ENCODE measurements at places on chromosomes 5 and 9.
A peak's percentile ranks its signal among the peaks of the same experiment; 100 is the strongest.

DNA sequence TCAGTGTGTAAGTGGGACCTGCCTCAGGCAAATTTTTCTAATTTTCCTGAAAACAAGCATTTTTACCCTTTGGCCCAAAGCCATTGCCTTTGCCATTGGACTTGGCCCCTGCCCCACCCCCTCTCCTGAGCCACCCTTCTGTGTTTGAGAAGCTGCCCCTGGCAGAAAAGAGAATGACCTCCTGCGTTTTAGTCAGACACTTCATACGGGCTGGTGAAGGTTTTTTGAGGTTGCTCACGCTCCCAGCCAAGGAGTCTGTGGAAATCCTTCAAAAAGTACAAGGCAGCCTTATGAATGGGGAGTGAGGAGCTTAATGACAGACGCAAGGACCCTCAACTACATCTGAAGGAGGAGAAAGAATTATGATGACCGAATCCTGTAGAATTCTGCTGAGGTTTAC, 308.9 kb downstream of the SLIT3 start:
- no peak for DNase-seq

GRCh38 chr5:168179192-168179593, 112.3 kb upstream of the WWC1 start:
- DNase-seq = no peak

GRCh38 chr5:127563136-127563535, 45.7 kb downstream of the PRRC1 start:
- no peak for DNase-seq

DNA sequence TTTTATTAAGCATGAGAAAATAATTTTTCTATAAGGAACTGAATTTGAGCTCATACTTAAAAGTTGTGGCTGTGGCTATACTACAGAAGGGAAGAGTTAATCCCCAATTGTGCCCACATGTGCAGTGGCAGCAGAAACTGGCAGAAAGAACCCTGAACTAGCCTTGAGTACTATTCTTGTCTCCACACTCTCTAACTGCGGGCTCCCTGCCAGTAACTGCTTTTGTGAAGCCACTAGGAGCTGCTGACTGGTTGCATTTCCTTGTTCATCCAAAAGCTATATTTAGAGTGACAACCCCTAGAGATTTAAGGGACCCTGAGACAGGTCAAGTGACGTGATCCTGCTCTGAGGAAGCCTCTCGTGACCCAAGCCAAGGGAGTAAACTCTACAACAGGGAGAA, 238.6 kb downstream of the ELAVL2 start:
- no peak for DNase-seq

GRCh38 chr9:36873247-36873875, 160.7 kb downstream of the PAX5 start:
- DNase-seq = peak; percentile 30

DNA sequence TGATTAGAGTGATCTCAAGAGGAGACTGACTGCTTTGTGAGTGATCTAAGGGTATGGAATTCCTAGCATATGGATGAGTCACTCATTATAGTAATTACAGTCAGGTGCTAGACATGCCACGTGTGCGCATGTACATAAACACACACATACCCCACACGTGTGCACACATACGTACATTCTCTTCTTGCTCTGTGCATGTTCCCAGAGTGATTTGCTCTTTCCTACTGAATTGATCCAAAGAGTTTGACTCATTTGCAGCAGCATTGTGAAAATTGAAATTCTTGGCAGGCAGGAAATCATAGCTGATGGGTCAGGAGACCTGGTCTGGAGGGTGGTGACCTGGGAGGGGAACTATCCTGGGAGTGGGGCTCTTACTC, 63.8 kb downstream of the ANGPTL2 start:
- DNase-seq = no peak

GRCh38 chr5:42927730-42928129, 112.4 kb downstream of the ANXA2R start:
- no peak for DNase-seq

DNA sequence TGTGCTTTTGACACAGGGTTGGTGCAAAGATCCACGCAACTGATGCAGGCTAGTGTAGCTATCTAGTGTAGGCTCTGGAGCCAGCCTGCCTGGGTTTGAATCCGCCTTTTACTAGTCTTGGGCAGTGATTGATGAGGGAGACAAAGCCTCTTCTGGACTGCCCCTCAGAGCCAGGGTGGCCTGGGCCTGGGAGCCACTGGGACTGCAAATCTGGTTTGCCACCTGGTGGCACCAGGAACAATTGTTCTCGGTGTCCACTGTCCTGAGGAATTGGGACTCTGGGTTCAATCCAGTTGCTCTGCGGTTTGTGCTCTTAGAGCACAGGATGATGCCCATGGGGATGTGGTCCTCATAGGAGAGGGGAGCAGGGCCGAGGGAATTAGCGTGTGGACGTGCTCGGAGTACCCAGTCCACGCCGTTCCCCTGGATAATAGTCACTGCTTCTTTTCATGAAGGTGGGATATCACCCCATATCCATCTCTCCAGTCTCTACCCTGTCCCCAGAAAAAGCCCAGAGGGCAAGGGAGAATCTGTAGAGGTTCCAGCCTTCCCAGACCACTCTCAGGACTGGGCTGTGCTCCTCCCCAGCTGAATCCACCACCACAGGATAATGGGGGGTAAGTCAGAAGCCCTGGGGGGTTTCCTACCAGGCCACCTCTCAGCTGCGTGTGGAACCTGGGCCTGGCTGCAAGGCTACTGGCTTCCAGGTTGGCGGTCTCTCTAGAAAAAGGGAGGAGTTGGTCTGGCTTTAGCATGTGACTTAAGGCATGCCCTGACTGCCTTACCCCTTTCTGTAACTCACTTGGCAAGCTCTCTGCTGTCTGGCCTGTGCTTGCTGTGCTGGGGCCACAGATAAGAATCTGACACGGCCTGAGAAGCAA, 1.9 kb downstream of the B4GALT7 start:
- no peak for DNase-seq

GRCh38 chr9:97980918-97981845, 2.0 kb upstream of the ANP32B start:
- DNase-seq = no peak

- DNase-seq = no peak
Measured at GRCh38 chr9:85453850-85454249, 287.9 kb downstream of the AGTPBP1 start.

GRCh38 chr9:5459289-5459829, 9.0 kb downstream of the CD274 start:
- DNase-seq = peak; percentile 1

DNA sequence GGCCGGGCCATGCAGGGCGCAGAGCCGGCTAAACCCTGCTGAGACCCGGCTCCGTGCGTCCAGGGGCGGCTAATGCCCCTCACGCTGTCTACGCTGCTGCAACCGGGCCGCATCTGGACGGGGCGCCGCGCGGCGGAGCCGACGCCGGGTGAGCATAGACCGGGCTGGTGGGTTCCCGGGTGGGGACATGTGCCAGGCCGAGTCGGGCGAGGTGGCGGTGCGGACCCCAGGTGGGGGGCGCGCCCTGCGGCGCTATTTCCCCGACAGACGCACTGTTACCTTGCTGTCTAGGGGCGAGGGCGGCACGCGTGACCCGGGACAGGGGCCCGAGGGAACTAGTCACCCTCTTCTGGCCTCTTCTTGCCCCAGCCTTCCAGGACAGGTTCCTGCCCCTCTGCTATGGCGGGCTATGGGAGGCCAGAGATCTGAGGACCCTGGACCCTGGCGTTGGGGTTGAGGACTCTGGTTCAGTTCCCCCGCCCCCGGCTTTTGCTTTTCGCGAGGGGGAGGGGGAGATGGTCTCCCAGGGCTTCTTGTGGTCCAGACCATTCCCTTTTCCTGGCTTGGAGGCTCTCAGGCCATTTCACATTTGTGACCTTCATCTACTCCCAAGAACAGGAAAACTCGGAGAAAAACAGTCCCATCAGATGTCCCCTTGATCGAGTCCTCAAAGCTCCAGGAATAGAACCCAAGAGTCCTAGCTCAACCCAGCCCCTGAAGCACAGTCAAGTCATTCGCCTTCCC, 536 bp downstream of the SLC27A4 start:
- DNase-seq = no peak

DNA sequence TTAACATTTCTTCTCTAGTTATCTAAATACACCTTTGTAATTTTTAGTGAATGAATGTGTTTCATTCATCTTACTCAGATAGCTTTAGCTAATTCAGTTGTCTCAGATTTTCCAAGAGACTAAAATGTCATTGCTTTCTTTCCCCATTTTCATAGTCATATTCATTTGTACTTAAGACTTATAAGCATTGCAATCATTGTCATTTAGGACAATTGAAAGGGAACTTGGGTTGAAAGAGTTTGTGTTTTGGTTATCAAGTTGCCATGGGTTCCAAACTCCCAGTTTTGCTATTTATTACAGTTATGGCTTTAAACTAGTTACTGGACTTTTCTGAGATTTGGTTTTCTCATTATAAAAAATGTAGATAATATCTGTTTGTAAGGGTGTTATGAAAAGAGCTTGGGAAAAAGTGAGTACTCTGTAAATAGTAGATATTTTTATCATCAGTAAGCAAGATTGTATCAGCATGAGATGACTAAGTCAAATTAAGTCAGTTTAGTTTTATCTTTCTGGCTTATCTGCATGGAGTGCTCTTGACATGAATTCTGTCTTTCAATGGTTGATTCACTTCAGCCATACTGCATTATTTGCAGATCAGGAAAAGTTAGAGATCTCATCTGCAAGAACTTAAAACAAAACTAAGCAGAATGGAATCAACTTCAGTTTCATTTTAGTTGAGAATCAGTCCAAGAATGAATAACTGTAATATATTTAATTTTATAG, 107.5 kb downstream of the PBX3 start:
- no peak for DNase-seq

DNA sequence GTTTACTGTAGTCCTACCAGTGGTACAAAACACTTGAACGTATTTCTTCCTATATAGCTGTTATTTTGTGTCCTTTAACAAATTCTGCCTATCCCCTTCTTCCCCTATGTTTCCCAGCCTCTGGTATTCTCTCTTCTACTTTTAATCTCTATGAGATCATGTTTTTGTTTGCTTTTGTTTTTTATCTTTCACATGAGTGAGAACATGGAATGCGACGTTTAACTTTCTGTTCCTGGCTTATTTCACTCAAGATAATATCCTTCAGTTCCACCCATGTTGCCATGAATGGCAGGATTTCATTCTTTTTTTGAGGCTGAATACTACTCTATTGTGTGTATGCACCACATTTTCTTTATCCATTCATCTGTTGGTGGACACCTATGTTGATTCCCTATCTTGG, 634.4 kb upstream of the WWC1 start:
- DNase-seq = no peak

GRCh38 chr5:123209502-123210027, 120.5 kb downstream of the PRDM6 start:
- DNase-seq = no peak

DNA sequence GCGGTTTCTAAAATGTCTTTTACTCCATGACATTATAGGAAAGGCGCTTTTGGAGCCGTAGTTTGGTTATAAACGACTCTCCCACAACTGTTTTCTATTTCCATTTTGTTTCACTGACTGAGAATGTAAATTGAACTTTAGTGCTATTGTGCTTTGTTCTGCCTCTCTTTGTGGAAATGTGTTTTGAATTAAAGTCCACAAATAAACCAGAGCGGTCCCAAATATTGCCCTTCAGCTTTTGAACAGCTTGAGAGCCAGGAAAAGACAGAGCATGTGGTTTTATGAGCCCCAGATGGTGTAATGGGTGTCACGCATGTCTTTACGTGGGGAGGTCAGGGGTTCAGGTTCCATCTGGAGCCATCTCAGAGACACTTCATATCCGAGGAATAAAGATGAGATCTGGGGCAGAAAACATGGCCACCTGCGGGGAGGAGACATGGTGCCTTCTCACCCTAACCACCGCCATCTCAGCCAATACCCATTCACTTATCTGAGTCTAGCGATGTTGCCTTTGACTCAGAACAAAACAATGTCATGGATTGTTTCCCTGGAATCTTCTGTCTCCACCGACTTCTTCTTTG, 42.5 kb upstream of the ROR2 start:
- DNase-seq = no peak

DNA sequence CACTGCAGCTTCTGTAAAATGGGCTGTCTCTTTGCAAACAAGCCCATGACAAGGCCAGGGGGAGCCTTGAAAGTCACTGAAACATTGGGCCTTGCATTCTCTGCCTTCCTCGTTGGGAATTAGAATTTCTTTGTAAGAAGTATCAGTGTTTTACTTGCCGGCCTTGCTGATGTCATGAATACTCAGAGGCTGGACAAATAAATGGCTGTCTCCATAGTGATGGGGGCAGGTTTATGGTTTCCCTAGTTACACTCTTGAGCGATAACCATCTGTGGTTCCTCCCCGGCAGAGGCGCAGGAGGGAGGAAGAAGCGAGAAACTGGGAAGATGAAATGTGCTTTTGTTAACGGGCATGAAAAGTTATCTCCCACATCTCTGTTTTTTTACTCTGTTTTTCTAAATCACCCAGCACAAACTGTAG, 272.7 kb upstream of the PANK3 start:
- no peak for DNase-seq

DNA sequence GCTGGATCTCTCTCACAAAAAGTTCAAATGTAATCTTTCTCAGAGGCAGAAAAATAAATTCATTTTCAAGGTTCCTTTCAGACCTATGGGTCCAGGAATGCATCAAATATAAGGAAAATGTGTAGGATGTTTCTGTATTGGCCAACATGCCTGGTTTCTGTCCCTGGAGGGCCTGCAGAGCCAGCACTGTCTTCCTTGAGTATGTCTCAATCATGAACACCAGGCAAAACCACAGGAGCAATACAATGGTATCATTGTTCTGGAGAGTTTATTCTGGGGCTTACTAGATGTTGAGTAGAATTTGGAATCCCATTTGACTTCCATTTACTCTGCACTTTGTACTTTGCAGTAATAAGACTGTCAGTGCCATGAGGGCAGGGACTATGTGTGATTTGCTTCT, 23.5 kb downstream of the INSYN2B start:
- DNase-seq = no peak

- no peak for DNase-seq
Measured at GRCh38 chr5:5708367-5708919, 286.0 kb downstream of the ICE1 start.

- DNase-seq = no peak
Measured at GRCh38 chr5:135095871-135096270, 61.8 kb upstream of the PITX1 start.

All from activated naive CD4-positive, alpha-beta T cell (primary cell).